Activated naive CD4-positive, alpha-beta T cell treated with Interleukin-2 at 50 U/mL for 16 hours (primary cell): ENCODE measurements at places on chromosomes 11 and 22.

DNA sequence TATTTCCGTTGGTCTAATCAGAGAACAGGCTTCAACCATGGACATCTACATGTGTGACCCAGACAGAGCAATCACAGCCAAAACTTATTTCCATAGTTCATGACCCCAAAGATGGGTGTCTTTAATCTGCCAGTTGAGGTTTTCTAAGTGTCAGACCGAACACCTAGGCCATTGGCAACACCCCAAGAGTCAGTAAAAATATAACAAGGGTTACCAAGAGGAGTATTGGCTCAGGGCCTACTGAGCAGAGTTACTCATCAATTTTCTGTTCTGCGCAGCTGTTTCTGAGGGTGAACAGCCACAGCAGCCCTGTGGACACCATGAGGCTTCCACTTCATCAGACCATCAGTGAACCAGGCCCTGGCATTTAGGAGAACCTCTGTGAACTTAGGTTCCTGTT is 18.8 kb downstream of the GUCD1 start:
- DNase-seq, result no peak

DNA sequence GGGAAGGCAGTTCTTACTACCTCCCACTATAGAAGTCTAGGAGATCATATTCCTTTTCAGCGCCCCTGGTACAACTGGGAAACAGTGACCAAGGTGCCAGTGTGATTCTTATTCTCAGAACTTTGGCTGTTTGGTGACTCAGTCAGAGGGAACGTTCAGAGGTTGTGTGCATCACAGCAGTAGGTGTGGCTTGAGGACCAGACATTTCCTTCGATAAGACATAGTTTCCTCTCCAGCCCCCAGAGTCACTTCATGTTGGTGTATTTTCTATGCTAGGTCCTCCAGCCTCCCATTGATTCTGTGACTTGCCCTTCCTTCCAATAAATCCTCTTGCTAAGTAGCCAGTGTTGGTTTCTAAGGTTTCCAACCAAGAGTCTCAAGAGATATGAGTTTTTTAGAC is 171.9 kb upstream of the MPPED2 start:
- no peak for DNase-seq

GRCh38 chr11:27205250-27205649 is 157.8 kb downstream of the CCDC34 start:
- no peak for DNase-seq

DNA sequence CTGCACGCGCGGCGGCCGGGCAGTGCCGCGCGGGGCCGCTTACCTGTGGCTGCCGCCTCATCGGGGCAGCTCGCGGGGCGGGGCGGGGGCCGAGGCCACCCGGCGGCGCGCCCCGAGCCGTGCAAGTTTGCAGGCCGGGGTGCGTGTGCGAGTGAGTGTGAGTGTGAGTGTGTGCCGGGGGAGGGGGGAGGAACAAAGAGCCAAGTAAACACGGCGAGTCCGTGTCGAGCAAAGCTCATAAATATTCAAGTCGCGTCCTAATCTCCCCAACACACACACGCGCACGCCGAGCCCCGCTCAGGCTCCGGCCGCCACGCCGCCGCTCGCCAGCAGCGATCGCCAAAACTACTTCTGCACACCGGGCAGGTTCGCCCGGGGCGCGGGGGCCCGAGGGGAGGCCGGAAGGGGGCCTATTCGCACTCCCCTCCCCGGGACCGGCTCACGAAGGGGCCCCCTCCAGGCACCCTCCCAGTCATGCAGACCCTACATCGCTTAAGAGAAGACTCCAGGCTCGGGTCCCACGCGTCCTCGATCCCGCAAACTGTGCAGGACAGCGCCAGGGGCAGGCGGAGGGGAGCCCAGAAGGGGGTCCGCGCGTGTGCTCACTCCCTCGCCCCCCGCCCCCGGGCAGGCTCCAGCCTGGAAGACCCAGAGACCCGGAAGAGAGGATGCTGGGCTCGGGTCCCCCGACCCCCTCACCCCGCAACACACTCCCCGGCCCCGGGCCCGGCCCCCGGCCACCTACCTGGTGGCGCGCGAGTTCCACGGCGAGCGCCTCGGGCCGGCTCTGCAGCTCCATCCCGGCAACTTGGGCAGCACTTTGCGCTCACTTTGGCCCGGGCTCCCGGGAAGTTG is 827 bp downstream of the PHF21B start:
- DNase-seq, result no peak
